ENCODE measurements at places on chromosomes 4 and X.

DNA sequence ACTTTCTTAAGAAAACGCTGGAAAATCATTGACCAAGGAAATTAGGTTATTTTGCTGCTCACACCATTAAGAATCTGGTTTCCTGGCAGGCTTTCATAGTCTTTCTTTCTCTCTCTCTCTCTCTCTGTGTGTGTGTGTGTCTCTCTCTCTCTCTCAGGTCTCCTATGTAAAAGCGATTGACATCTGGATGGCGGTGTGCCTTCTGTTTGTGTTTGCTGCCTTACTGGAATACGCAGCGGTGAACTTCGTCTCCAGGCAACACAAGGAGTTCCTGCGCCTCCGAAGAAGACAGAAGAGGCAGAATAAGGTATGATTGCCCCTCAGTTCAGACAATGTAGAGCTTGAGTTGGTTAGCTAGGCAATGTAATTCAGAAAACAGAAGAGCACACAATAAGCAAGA is 161.2 kb downstream of the GLRA2 start:
- no peak for DNase-seq

DNA sequence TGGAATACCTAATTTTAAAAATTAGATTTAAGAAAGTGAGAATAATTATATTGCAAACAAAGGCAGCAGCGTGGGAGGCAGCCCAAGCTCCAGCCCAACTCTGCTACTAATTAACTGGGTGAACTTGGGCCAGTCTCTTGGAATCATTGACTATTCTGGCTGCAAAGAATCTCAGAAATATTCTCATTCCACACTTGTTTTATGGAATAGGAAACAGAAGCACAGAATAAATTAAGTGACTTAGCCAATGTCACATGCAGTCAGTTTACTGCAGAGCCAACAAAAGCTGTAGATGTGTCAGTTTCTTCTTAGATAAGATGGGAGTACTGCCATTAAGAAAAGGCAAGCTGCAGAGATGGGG is 132.6 kb upstream of the FAM9B start:
- DNase-seq, result peak; percentile 14

GRCh38 chrX:71440401-71440800 is 74.2 kb downstream of the TAF1 start:
- no peak for DNase-seq

DNA sequence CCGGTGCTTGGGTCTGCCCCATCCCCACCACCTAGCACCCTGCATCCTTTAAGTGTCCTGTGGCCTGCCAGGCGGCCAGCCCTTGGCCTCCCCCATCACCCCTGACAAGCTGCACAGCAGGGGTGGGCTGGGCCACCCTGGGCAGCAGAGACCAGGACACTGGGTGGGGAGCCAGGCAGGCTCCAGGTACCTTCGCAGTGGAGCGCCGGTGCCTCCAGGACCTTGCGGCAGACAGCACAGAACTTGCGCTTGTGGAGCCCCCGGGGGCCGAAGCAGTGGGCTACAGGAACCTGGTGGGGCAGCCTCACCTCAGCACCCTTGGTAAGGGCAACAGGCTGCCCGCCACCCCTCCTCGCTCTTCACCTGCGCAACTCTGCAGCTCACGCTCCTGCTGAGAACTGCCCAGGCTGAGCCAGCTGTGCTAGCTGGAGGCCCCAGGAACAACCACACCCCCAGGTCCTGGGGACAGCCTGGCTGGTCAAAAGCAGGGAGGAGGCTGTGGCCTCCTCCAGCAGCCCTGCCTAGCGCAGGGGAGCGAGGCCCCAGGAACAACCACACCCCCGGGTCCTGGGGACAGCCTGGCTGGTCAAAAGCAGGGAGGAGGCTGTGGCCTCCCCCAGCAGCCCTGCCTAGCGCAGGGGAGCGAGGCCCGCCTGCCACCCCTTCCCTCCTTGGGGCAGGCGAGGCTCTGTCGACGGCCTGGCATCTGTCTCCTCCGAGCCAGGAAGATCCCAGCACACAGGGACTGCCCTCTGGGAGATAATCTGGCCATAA is 4.6 kb downstream of the DGKQ start:
- DNase-seq, result no peak

DNA sequence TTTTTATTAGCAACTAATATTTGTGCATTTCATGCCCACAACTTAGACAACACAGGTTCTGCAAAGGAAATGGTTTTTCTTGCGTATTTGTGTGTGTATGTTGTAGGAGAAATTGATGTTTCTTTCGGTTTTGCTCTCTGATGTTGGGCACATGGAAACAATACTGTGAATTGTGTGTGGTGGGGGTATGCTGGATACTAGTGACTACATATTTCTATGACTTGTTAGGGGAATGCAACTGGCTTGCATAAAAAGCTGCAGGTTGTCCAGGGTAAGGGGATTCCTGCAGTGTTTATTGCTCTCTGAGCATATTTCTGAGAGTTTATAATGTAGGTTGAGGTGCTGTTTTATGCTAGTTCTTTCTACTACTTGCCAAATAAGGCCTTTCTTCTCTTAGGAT is 11.6 kb downstream of the DLG3 start:
- no peak for DNase-seq

- no peak for DNase-seq
Observed at GRCh38 chrX:48736303-48736702, 25.2 kb upstream of the GLOD5 start.

DNA sequence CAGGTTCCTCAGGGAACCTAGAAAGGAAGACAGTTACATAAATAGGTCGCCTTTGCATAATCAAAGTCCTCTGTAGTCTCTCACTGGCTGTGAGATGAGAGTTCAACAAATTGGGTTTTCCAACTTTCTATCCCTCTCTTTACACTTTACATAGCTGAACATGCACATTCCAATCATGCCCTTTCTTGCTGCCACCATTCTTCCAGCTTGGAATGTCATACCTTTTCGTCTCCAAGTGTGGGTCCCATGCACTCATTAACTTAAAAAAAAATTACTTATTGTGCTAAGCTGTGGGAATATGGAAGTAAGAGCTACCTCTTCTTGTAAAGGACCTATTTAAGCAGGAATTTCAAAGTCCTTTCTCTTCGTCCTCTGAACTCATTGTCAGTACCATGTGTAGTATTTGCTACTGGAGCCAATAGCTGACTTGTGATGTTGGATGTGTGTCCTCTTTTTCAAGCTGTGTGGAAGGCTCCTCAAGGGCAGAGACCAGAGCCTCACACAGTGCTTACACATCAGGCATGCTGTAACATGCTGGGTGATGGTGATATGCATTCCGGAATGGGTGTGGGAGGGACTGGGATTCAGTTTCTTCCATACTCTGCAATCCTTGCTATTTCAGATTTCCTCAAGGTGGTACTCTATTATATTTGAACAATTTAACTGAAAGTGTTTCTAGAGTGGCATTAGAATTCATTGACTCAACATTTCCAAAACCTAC is 7.1 kb downstream of the ENOPH1 start:
- no peak for DNase-seq

DNA sequence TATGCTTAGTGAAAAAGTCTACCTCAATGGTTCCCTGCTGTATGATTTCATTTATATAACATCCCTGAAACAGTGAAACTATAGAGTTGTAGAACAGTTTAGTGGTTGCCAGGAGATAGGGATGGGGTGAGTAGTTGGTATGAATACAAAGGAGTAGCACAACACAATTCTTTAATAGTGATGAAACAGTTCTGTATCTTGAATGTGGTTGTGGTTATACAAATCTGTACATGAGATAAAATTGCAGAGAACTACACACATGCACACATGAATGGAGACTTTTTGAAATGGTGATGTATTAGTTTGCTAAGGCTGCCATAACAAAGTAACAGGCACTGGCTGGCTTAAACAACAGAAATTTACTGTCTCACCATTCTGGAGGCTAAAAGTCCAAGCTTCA is 677.1 kb downstream of the ADGRL3 start:
- no peak for DNase-seq

DNA sequence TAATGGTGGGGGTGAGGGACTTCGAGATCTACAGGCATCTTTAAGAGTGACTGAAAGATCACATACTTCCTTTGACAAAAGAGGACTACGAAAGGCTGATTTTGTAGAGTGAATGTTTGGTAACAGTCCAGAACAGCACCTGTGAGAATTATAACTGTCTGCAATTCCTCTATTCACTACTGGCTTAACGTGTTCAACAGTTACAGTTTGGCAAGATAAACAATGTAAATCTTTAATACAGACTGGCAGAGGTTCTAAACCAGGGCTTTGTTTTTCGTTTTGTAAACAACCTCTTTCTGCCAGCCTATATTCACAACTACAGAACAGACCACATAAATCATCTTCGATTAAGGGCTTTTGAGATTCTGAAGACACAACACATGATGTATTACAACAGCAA is 66.9 kb downstream of the NCAPG start:
- no peak for DNase-seq

DNA sequence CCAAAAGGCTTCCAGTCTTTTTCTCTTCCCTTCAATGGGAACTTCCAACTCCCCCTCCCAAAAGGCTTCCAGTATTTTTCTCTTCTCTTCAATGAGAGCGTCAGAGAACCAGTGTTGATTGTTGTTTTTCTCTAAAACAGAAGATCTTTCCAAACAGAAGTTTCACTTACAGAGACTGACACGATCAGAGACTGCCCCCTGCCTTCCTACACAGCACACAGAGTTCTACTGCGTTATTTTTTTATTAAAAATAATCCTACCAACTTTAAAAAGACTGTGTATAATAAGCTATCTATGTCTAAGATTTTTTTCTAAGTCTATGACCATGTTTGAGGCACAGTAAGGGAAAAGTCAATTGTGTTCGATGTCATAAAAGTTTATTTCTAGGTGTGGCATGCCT is 3.5 kb upstream of the HTR2C start:
- no peak for DNase-seq

DNA sequence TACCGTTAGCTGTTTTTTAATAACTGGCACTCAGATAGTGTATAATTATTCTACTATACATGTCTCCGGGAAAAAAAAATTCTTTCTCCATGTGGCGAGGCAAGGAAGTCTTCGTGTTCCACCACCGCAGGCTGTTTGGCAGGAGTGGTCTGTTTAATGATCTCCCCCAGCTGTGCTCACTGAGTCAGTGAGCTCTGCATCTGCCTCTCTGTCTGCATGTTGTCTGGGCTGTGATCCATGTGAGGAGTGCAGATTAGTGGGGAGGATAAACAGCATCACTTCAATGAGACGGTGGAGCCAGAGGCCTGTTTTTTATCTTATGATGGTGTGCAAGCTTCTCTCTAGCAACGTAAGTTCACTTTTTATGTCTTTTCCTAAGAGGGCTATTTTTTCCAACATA is 69.8 kb downstream of the RPS3A start:
- no peak for DNase-seq

DNA sequence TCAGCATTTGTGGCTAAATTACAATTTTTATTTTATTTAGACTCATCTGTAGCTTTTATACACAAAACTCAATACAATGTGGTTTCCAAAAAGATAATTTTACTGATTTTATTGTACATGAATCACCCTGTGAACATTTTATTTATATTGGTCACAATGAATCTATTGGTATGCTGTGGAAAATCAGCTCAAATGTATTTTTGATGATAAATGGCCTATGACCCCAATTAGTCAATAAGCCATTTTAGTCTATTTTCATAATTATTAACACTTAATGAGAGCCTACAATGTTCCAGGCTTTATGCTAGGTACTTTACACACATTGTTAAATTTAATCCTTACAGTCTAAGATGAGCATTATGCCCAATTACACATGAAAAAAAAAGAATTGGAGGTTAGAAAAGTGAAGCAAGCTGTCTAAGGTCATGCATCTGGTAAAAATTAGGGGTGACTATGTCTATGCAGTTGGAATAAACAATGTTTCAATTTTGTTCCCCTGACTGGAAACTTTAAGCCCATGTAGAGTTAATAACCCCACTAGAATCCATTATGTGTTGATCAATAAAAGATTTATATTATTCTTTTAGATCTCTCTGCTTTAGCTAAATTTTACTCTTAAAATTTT is 344.7 kb downstream of the PABPC4L start:
- no peak for DNase-seq

DNA sequence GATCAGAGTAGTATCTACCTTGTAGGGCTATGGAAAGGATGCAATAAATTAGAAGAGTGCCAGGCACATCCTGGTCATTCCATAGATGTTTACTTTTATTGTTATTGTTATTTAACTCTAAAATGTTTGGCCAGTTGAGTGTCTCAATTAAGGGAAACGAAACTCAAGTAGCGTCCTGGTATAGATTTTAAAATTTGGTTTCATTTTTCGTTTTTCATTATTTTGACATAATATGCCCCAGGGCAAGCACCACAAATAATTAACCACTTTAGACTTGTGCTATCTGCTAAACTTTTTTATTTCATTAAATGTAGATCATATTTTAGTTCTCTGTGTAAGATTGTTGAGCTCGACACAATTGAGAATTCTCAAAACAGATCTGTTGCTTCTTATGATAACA is 179.7 kb upstream of the PRPS2 start:
- DNase-seq, result no peak

- DNase-seq, result peak; percentile 28
Observed at GRCh38 chr4:102736636-102737549, 23.9 kb downstream of the MANBA start.

- DNase-seq, result no peak
Observed at GRCh38 chr4:183008492-183008891, 90.6 kb upstream of the WWC2 start.

DNA sequence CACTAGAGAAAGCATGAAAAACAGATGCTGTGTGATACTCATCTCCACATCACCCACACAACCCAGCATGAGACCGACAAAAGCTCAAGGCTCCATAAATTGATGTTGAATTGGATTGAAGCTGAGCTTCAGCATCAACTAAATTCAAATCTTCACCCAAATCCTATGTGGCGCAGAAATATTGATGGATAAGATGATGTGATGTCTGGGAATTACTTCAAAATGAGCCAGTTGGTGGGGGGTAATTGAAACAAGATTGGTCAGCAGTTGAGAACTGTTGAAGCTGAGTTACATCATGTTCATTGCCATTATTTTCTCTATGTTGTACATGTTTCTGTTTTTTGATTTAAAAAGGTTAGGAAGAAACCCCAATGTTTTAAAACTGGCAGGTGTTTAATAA is 166.5 kb upstream of the STS start:
- no peak for DNase-seq

GRCh38 chr4:60709061-60709460 is 491.1 kb upstream of the ADGRL3 start:
- DNase-seq, result peak; percentile 3

GRCh38 chr4:23023121-23023520 is 330.4 kb downstream of the GBA3 start:
- DNase-seq, result peak; percentile 27

GRCh38 chrX:13569479-13570260 is at the start of gene EGFL6:
EGFL6 (plus strand) TSS chrX:13569601; CDS start chrX:13569862, 261 bp downstream.
- no peak for DNase-seq

DNA sequence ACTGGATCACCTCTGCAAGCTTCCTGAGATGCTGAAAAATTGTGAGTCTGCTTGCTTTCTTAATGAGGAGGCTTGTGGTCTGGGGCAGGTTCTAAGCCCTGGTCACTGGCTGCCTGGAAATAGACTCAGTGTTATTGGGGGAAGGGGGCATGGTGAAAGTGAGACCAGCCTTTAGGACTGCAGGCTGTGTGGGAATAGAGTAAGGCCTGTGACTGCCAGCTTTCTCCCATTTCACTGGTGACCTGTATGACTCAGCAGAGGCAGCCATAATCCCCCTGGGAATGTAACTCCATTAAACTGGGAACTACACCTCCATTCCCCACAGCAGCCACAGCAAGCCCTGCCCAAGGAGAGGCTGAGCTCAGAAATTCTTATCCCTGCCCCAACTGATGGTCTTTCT is 55.9 kb upstream of the IL15 start:
- peak; percentile 59 for DNase-seq
